ENCODE measurements at places on chromosomes 2 and 18. TPM values are rescaled to one million over a fixed set of nuclear protein-coding genes. Genes with fewer than 3 reads are reported as not detected.

Gene ZNF516
- total RNA-seq, result 3.9 TPM

DNA sequence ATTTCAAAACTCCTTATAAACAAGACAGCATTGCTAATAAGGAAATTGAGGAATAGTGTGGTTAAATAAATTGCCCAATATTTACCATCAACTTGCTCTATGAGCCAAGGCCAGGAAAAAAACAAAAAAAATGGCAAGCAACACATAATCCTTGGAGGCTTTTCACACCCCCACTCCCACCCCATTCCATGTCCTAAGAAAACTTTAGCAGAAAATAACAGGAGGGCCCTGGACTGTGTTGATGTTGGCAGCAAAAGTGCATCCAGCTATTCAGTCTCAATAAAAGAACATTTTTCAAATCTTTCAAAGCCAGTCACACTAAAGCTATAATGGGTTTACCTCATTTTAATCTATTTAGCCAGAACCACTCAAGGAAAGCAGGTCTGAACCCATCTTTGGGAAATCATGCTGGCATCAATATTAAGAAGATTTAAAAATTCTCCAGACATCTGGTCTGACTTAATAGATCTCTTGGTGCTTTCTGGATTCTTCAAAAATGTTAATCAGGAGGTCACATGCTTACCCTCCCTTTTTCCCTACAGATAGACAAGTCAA, 34.6 kb upstream of the STK17B start:
- DNase-seq, result no peak

DNA sequence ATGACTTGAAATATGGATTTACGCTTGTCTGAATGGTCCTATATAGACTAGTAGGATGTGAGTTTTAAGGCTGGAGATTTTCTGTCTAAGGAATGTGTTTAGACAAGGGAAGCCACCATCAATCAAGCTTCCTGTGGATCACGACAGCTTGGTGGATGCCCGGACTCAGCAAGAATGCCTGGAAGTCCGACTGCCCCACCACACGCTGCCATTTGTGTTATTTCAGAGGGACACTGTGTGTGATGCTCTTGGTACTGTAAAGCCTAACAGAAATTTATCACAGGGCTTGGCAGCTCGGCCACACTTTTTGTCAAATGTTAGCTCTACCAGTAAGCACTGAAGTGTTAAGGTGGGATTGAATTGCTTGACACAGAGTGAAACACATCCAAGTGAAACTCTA, 127.1 kb upstream of the CDH7 start:
- no peak for DNase-seq

GRCh38 chr2:239098288-239098970, 250.5 kb downstream of the TWIST2 start:
- DNase-seq, result no peak

Gene ADRA2B
- total RNA-seq, result 0.05 TPM

DNA sequence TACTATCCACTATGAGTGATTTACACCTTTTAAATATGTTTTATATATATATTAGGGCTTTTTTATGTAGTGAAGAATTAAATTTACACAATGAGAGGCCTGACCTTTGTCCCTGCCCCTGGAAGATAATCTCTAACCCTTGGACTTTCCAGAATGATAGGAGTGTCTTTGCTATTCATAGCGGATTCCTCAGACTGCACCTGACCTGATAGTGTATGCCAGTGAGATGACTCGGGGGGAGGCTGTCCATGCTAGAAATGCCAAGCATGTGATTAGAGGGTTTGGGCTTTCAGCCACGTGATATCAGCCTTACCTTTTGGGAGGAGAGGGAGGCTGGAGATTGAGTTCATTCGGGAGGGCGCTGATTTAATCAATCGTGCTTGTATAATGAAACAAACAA, 44.1 kb upstream of the LHCGR start:
- no peak for DNase-seq

DNA sequence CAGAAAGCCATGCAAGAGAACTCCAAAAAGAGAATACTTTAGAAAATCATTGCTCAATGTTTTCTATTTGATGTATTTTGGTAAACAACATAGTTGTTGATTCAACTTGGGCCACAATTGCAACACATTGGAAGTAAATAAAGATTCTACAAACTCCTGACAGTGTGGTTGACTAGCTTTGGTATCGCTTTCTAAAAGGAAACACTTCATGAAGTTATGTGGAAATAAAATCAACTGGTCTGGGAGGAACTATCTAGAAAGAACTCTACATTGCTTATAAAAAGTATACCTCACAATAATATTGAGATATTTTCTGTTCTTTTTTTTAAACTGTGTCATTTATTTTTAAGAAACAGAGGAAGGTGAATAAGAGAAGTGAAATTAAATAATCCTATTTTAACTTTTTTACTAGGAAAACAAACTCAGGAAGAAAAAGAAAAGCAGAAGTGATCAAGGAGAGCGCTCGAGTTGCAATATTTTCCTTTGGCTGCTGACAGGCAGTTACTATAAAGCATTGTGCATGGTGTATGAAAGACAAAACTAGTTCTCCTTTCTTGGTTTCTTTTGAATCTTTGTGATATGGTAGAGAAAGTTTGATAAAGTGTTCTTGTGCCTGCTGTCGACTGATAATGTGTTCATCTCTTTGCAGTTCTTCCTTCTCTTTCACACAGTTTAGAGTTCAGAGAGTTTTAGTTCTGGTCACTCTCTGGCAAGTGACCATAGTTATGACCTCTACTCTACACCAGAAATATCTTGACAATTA, 3.0 kb downstream of the DHRS9 start:
- DNase-seq, result no peak

GRCh38 chr2:43898838-43899346, 60.1 kb downstream of the ABCG8 start:
- DNase-seq, result no peak

Gene CCDC85A
- not detected for total RNA-seq

DNA sequence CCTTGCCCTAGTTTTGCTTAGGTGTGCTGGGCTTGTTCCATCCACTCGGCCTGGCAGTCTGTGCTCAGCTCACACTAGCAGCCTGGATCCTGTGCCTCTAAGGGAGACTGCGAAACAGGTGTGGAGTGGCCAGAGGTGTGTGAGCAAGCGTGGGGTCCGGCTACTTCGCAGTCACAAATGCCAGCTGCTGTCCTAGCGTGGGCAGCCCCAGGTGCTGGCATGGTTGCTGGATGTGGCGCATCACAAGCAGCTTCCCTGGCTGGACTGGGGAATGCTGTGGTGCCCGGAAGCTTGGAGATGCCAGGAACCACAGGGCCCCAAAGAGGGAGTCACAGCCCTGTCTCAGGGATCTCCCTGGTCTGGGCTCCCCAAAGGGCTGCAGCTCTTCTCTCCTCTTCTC, 119.0 kb upstream of the TMEFF2 start:
- DNase-seq, result no peak

- DNase-seq, result no peak
These were observed 143.7 kb downstream of the LRATD1 start for GRCh38 chr2:14776216-14776615.

GRCh38 chr2:38685116-38685735, 19.3 kb downstream of the GALM start:
- DNase-seq, result no peak

GRCh38 chr2:9665898-9666297, 35.1 kb upstream of the YWHAQ start:
- no peak for DNase-seq

- DNase-seq, result no peak
These were observed 87.7 kb downstream of the TMEM18 start for GRCh38 chr2:589281-590130.

GRCh38 chr2:28128281-28128950, 237.9 kb downstream of the BABAM2 start:
- DNase-seq, result no peak

Gene ASAP2
- total RNA-seq, result 0.71 TPM

Gene RGPD3
- total RNA-seq, result 0.05 TPM

DNA sequence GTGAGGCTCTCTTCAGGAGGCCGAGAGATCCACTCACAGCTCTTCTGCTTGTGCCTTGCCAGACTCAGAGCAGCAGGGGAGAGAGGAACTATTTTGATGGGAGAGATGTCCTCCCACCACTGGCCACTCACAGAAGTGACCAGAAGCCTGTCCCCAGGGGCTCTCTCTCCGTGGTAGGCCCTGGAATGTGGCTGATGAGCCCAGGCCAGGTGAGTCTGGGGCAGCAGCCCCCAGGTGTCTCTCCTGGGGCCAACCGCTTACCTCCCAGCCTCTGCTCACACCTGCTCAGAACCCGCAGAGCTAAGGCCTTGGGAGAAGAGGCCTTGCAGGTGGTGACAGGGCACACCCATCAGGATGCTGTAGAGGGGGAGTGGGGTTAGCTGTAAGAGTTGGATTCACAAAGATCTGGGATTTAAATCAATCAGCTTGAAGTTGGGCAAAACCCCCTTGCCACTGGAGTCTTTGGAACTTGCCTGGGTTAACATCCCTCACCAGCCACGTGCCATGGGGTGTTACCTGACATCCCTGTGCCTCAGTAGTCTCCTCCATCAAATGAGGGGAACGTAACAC, 29.1 kb upstream of the ASB18 start:
- no peak for DNase-seq

- DNase-seq, result no peak
These were observed 8.2 kb upstream of the ALPG start for GRCh38 chr2:232398293-232399034.

Gene CXCR1
- 3.0 TPM for total RNA-seq

DNA sequence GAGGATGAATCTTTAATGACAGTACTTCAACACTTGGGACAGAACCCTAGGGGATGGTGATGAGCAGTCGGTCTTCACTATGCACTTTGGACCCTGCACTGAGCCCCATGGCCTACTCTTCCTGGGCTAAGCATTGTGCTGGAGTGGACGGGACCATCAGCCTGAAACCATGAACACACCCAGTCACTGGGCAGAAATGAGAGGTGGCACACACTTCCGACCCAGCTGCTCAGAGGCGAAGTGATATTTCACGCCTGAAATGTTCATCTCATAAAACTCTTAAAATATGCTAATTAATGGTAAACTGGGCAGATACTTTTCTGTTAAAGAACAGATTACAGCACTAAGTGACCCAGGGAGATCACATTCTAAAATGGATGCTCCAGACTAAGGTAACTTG, 150.3 kb upstream of the NDUFV2 start:
- no peak for DNase-seq

DNA sequence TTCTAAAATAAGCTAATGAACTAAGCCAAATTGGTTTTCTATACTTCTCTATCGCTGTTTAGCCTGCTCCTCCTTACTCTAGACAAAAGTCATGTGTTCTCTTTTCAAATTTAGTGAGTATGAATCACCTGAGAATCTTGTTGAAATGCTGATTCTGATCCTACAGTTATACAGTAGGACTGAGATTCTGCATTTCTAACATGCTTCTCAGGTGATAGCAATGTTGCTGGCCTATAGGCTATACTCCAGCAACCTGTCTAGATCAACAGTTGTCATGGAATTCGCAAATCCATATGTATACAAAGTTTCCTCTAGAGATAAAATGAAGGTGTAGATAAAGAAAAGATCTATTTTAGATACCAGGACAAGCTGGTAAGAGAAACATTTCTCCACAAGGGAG, 62.9 kb downstream of the MEMO1 start:
- no peak for DNase-seq

GRCh38 chr18:63999871-64000270, 30.0 kb downstream of the SERPINB8 start:
- no peak for DNase-seq

DNA sequence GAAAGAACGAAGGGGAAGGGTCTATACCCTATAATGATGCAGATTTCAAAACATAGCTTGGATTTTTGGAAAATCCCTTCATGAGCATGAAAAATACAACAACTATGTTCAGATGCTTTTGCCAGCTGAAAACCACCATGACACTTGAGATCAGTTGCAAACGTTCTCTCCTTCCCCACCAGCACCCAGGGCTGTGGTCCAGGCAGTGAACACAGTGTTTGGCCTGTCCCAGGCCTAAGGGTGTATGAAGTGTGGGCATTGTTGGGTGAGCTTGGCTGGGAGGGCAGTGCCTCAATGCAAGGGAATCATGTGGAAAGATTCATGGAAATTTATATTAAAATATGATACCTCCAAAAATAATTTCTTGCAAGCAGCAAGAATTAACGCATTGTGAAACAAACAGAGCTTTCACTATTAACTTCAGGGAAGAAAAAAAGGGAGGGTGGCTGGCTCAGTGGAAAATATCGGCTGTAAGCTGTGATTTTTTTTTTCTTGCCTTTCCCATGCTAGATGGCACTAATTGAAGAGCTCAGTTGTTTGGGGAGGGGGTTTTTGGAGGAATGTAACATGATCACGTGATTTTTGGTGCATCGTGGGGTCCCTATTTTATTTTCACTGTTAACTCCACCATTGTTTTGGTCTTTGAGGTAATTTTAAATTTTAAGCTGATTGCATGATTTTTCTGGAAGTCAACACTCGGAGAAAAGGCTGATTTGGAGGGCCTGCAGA, 52.0 kb downstream of the CDC42EP3 start:
- DNase-seq, result no peak

DNA sequence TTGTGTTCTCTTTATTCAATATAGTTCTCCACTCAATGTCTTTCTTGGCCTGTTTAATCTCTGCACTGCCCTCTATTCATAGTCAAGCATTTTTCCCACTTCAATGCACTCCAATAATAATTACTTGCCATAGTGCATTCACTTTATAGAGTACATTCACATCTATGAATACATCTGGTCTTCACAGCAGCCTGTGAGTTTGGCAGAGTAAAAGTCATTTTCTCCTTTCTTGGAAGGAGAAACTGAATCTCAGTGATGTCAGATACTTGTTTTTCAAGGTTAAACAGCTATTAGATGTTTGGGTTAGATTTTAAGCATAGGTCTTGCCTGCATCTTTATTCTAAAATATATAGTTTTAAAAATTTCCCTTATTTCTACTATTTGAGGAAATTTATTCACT, 373.2 kb downstream of the TRIB2 start:
- DNase-seq, result no peak

Gene MLPH
- not detected for total RNA-seq

GRCh38 chr2:236123716-236124115, 44.5 kb downstream of the GBX2 start:
- DNase-seq, result no peak

DNA sequence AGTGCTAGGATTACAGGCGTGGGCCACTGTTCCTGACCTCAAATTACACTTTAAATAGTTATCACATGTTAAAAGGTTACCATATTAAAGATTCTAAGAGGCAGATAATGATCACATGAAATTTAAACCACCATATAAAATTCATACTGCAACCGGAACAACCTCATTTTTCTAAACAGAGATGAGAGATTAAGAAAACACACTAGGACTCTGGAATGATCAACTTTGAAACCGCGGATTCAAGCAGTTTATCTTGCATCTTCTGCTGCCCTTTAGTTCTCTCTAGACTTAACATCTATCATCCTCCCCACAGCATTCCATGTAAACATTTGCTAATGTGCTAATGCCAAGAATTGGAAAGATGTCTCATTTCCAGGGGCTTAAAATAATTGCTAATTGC, 115.8 kb downstream of the PIGN start:
- DNase-seq, result no peak

Measured in activated CD4-positive, alpha-beta memory T cell treated with anti-CD3 and anti-CD28 coated beads, Interleukin-2, amount 10 ng/mL, durations not matched to agents 7 days and 5 days (primary cell).